CD8-positive, alpha-beta T cell (primary cell): ENCODE measurements at places on chromosomes 3 and 15. TPM values are rescaled to one million over a fixed set of nuclear protein-coding genes. Genes with fewer than 3 reads are reported as not detected.

Gene EPHA6
- total RNA-seq = not detected

Gene PTX3
- total RNA-seq = not detected

Gene NRG4
- total RNA-seq = not detected

Gene DPPA2
- total RNA-seq = not detected

DNA sequence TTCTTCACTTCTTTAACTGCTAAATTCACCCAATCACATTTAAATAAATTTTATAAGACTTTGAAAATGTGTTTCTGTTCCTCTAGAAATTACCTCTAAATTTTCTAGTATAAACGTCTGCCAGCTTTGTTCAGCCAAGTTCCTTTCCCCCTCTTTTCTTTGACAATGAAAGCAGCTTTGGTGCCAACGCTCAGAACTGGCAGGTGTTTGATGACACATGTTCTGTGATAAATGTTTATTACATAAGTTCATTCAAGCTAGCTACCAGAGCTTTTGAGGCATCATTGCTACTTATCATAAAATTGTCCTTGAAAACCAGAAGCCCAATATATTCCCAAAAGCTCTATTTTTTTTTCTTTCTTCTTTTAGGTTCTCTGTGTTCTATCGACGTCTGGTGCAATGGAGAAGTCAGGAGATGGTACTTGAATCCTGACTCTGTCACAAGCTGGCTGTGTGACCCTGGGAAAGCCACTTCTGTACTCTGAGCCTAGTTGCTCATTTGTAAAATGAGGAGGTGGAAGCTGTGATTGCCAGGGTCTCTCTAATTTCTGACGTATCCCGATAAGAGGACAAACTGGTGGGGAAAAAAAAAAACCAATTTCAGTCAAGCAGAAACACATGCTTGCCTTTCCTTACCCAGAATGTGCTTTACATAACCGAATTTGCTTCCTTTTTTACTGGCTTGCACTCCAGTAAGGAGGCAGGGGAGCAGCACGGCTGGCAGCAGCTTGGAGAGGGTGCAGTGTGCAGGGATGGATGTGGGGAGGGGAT, 187.1 kb upstream of the LPP start:
- no peak for DNase-seq

- DNase-seq = no peak
Observed at GRCh38 chr3:167450675-167451074, 23.2 kb downstream of the SERPINI2 start.

GRCh38 chr3:128426128-128426921, 40.4 kb downstream of the DNAJB8 start:
- DNase-seq = no peak

- DNase-seq = no peak
Observed at GRCh38 chr3:159950156-159950898, 38.3 kb upstream of the IL12A start.

- no peak for DNase-seq
Observed at GRCh38 chr3:45711931-45712330, 22.7 kb downstream of the SACM1L start.

DNA sequence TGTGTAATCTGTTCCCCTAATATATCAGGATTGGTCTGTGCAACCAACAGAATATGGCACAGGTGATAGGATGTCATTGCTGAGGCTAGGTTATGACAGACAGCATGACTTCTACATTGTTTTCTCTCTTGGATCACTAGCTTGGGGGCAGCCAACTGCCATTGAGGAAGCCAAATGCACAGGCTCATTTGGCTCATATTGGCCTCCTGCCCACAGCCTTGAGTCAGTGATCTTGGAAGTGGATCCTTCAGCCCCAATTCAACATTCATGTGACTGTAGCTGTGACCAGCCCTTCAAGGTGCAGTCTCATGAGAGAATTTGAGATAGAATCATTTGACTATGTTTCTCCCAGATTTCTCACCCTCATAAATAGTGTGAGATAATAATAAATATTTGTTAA, 675.6 kb downstream of the GRM7 start:
- DNase-seq = no peak

GRCh38 chr15:38316311-38316710, 63.7 kb downstream of the SPRED1 start:
- no peak for DNase-seq

DNA sequence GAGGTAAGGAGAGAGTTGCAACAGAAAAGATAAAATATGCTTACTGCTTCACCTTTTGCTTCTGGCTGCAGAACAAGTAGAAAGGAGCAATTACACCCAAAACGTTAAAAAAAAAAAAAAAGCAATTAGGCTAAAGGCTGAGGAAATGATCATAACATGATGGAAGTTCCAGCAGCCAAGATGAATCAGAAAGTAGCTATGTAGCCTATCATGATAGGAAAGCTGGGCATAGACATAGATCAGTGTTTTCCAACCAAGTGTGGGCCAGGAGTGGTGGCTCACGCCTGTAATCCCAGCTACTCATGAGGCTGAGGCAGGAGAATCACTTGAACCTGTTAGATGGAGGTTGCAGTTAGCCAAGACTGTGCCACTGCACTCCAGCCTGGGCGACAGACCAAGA, 52.6 kb downstream of the AGTR1 start:
- no peak for DNase-seq

DNA sequence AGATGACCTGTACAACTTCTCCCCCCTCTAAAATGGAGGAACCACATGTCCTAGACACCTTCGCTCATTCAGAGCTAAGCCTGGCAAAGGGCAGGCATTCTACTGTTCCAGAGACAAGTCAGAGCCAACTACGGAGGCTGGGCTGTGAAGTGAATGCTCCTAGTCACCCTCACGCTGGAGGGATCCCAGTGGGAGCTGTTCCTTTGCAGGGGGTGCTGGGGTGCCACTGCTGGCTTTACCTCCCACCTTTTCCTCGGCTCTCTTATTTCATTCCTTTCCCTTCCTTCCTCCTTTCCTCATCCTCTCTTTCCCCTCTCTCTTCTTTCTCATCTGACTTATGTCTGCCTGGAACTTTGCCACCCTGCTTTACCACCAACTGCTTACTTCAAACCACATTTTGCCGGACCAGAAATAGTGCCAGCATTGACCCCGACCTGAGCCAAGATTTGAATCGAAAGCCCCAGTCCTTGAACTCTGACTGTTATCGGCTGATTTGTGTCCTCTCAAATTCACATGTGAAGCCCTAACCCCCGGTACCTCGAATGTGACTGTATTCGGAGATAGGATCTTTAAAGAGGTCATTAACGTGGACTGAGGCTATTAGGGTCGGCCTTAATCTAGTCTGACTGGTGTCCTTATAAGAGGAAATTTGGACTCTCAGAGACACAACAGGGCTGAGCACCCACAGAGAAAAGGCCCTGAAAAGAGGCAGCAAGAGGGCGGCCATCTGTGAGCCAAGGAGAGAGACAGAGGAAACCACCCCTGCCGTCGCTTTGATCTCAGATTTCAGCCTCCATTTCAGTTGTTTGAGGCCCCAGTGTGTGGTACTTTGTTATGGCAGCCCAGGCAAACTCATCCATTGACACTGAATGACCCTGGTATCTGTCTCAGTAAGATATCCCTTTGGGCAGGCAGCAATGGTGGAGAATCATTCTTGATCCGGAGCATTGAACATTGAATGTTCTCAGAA, 31.3 kb upstream of the TBC1D21 start:
- DNase-seq = no peak

GRCh38 chr3:69129531-69129930, 7.1 kb upstream of the LMOD3 start:
- DNase-seq = no peak

GRCh38 chr3:56355570-56356185, 112.6 kb downstream of the ERC2 start:
- no peak for DNase-seq

- no peak for DNase-seq
Observed at GRCh38 chr3:143436231-143436930, 316.8 kb downstream of the CHST2 start.
